ENCODE measurements at places on chromosomes 1 and 21.

- no peak for DNase-seq
These were observed 150.0 kb downstream of the ADGRL2 start for GRCh38 chr1:81950591-81951244.

- no peak for DNase-seq
These were observed 10.9 kb upstream of the COL18A1 start for GRCh38 chr21:45393833-45394638.

- DNase-seq, result no peak
These were observed 45.2 kb downstream of the C8B start for GRCh38 chr1:56920591-56921001.

GRCh38 chr1:88610687-88611086 is 73.4 kb upstream of the PKN2 start:
- no peak for DNase-seq

Data from stimulated activated CD4-positive, alpha-beta T cell treated with anti-CD3 and anti-CD28 coated beads, Interleukin-4, amount 100 ng/mL, for 24 hours (primary cell).